ENCODE measurements at places on chromosomes 7 and 10.

GRCh38 chr10:84499846-84500245, 171.5 kb downstream of the CCSER2 start:
- no peak for DNase-seq

DNA sequence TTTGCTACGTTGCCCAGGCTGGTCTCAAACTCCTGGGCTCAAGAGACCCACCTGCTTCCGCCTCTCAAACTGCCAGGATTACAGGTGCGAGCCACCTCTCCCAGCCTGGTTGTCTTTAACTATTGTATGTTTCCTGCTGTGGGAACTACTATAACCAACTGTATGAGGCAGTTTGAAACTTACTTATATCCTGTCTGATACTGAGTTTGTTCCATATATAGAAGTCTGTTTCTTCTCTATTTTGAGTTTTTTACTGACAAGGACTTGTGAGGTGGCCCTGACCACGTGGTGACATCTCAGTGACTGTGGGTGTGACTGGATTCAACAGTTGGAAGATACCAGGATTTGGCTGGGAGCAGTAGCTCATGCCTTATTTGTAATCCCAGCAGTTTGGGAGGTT, 14.2 kb downstream of the FBH1 start:
- no peak for DNase-seq

DNA sequence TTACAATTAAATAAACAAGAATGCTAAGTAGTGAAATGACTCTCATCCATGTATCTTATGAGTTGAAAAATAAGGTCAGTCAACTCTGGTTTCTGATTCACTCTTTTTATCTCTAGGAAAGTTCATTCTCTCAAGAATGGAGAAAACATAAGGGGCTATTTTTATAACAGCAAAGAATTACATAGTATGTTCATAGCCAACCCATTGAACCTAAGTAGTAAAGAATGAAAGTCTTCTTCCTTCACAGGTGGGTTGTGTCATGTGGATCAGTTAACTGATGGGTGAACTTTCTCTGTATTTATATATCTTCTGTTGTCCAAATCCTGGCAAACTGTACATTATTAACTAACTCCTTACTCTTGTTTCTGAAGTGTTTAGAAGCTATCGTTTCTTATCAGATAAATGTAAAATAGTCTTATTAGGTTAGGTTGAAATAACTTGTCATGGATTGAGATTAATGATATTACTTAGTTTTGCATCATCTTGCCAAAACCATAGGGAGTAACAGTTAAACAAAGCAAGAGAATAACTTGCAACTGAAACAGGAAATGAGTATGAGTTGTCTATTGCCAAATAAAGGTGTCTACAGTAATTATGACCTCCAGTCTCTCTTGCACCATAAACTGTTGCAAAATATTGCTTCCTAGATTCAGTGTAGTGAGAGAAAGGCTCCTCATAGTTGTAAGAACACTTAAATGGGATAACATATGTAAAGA, 86.8 kb downstream of the ANKRD7 start:
- no peak for DNase-seq

GRCh38 chr7:157775560-157776332, 438.9 kb downstream of the DNAJB6 start:
- DNase-seq: no peak

- no peak for DNase-seq
Observed at GRCh38 chr7:29900745-29901144, 88.9 kb downstream of the SCRN1 start.

GRCh38 chr10:49619613-49620012, 5.8 kb downstream of the CHAT start:
- no peak for DNase-seq

DNA sequence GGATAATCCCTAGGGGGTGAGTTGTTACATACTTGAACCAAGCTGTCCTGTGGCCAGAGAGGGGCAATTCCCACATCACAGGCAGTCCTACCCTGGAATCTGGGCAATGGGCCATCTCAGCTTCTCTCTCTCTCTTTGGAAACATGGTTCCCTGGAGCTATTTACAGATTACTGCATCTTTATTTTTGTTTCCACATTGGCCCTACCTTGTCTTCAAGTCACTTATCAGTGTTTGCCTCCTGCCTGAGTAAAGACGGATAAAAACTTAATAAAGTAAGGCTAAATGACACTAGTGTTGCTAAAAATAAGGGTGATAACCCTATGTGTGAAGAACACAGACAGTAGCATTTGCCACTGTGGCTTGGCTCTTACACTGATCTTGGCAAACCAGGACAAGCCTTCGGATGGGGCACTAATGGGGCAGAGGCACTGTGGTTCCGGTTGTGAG, 228.2 kb downstream of the GFRA1 start:
- DNase-seq: no peak

DNA sequence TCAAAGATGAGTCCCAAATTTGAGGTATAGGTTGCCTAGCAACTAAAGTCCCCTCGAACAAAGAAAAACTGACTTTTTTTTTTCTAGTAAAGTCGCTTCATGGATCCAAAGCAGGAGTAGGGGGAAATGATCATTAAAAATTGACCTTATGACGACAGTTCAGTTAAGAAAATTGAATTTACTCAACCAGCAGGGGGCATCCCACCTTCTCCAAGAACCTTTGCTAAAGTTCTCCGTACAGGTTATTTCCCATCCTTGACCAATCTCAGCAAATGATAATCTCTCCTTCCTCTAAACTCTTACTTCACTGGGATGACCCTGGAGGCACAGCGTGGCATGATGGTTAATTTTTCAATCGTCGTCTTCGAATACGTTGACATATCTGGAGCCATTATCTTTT, 228.3 kb downstream of the CALN1 start:
- DNase-seq: no peak

GRCh38 chr7:47083476-47084250, 498.2 kb downstream of the TNS3 start:
- DNase-seq: no peak

DNA sequence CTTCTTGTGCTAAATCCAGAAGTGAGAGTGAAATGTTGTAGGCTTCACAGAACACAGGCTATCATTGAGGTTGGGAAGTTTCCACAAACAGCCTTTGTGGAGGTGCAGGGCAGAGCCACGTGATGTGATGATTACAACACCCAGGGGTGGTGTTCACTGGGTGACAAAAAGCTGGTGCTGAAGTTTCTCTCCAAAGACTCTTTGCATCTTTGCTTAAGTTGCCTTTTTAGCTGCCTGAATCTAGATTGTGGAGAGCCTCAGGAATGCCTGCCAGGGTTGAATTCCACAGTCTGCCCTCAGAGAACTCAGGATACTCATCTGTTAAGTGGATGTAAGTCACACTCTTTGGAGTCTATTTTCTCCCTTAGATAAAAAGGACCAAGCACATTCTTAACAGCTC, 56.3 kb downstream of the PLXNA4 start:
- peak; percentile 30 for DNase-seq

GRCh38 chr10:132698211-132698751, 87.7 kb downstream of the NKX6-2 start:
- no peak for DNase-seq

DNA sequence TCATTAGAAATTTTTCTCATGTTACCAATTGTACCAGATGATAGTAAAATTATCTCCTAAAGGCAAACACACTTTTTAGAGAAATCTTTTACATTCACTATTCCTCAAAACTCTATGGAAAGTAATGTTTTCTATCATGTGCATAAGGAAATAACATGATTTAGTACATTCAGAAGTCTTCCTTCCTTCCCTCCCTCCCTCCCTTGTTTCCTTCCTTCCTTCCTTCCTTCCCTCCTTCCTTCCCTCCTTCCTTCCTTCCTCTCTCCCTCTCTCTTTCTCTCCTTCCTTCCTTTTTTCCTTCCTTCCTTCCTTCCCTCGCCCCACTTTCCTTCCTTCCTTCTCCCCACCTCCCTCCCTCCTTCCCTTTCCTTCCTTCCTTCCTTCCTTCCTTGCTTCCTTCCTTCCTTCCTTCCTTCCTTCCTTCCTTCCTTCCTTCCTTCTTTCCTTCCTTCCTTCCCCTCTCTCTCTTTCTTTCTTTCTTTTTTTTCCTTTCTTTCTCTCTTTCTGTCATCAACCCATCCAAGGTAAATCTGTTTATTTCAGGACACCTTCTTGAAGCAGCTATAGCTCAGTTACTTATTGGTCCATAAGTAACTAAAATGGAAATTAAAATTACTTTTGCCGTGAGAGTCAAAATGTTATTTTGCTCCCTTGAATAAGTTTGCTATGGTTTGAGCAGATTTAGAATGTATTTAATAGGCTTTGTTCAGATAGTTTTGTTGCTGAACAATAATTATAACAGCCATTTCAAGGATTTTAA, 197.9 kb downstream of the PLXDC2 start:
- DNase-seq: no peak

DNA sequence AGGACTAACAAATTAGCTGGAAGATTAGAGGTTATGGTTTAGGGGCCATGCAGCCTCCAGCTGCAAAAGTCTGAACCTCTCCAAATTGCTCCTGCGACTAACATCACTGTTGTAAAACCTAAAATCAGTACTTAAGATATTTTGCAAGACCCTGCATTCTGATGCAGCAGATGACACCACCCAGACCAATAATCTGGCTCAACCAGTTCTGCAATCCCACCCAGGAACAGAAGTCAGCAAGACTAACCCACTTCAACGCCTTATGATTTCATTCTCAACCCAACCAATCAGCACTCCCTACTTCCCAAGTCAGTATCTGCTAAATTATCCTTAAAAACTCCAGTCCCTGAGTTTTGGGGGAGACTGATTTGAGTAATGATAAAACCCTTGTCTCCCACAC, 250.8 kb upstream of the MBL2 start:
- DNase-seq: no peak

DNA sequence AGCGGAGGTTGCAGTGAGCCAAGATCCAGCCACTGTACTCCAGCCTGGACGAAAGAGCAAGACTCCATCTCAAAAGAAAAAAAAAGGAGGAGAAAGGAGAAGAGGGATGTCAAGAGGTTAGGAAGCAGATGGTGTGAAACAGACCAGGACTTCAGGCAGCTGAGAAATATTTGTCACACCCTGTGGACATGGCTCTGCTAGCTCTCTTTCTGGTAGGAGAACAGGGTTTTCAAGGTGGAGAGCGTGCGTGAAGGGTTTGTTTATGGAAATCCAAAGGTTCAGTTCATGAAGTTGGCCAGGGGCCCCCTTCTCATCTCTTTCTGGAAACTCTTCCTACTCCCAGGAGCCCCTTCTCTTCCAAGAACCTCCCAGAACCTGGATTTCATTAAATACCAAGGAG, 110.8 kb upstream of the GALNT17 start:
- no peak for DNase-seq

- DNase-seq: no peak
Observed at GRCh38 chr7:47405921-47406800, 175.8 kb downstream of the TNS3 start.

DNA sequence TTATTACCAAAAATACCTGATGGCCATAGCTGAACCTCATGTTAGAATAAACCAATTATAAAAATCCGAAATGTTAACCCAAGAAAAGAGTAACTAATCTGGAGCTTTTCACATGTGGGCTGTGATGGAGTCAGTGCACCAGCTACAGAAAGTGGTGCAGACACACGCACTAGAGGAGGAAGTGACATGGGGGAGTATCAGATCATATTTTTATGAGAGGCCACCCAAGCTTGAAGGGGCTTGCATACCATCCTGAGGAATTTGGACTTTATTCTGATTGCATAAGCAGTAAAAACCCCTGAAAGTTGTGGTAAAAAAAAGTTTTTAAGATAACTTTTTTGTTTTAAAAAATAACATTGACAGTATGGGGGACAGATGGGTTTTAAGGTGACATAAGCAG, 1148.5 kb upstream of the CELF2 start:
- no peak for DNase-seq

DNA sequence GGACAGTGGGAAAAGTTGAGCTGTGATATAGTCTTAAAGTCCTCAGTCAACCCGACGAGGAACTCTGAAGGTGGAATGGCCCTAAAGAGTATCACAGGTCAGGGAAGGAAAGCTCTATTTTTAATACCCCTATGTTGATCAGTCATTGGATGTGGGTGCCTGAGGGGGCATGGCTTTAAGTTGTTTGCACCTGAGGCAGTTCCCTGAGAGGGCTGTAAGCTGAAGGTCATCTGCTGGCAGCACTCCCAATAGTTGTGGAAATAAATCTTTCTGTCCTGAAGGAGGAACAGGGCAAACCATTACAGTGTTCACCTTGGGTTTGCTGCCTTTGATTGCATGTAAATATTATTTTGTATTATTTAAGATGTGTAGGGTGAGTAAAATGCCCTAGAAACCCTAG, 17.8 kb upstream of the C1GALT1 start:
- no peak for DNase-seq

GRCh38 chr7:24383055-24383454, 99.1 kb downstream of the NPY start:
- no peak for DNase-seq

GRCh38 chr7:100456562-100456961, 7.5 kb downstream of the SPACDR start:
- DNase-seq: no peak

GRCh38 chr7:78224923-78225322, 426.4 kb downstream of the PHTF2 start:
- no peak for DNase-seq

DNA sequence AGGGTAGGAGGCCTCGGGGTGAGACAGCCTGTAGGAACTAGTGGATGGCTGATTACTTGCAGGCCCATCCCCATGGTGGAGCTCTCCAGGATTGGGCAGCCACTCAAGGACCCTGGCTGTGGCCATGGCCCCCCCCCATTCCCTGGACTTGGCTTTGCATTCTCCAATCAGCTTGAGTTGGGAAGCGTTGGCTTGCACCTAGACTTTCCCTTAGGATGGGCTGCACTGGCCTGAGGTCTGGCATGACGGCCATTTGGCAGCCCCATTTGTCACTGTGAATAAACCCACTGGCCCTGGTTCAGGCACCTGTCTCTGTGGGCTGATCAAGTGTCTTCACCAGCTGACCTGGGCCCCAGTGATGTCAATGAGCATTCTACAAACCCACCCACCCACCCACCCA, 41.4 kb downstream of the RAMP3 start:
- DNase-seq: no peak

DNA sequence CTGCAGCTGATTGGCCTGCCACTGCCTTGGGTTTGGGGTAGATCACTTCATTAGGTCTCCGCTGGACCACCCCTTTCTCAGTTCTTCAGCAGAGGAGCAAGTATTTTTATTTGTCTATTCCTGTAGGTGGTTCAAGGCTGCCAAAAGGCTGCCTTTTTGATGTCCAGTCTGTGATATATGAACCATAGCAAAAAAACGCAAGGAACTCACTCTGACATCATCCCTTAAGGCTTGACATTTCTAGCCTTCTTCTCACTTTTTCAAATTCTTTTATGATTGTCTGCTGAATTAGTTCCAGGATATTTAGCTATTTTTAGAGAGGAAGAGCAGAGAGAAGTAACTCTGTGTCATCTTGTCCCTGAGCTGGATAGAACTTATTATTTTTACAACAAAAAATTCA, 269.2 kb downstream of the BAMBI start:
- DNase-seq: no peak

- no peak for DNase-seq
Observed at GRCh38 chr10:11776080-11776479, 33.9 kb downstream of the ECHDC3 start.

Data from CD8-positive, alpha-beta T cell (primary cell).